ENCODE measurements at places on chromosomes 6 and 20. TPM values are rescaled to one million over a fixed set of nuclear protein-coding genes. Genes with fewer than 3 reads are reported as not detected.

Gene TBXT
- total RNA-seq: not detected

Gene CLDN20
- total RNA-seq: not detected

Gene RTF2
- 29.1 TPM for total RNA-seq

Gene OR12D1
- total RNA-seq: not detected

Gene DYNLT1
- 39.2 TPM for total RNA-seq

Gene RNF39
- total RNA-seq: not detected

Gene HLA-G
- not detected for total RNA-seq

Gene SLC17A9
- total RNA-seq: 4.9 TPM

Gene NQO2
- total RNA-seq: 17.1 TPM

Gene FAM217A
- not detected for total RNA-seq

DNA sequence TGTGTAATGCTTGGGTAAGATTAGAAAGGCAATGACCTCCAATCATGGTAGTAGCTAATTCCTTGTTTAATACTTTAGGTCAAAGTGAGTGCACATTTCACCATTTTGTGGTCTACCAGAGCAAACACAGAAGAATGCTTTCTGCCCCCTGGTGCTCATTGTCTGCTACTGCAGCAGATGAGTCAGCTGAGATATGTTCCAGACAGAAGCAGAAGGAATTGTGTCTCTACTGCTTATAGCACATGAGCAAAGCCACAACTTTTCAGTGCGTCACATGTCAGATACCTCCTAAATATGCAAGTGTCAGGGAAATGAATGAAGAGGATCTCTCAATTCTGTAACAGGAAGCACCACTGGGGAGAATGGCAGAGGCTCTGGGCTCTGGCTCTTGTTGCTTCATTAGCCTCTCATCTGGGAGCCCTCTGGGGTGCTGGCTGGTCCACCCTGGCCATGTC lies 308.9 kb downstream of the ALDH8A1 start:
- no peak overlapping the region for H3K4me3 ChIP-seq
- H3K4me1 ChIP-seq: peaks cover 14% of the 10 kb centered on the region
- H3K36me3 ChIP-seq: no peaks in the 10 kb centered on the region

- H3K36me3 ChIP-seq: no peaks in the 10 kb centered on the region
- no peak for DNase-seq
- no peak overlapping the region for H3K4me3 ChIP-seq
- H3K4me1 ChIP-seq: peaks cover 70% of the 10 kb centered on the region
- H3K27ac ChIP-seq: peak overlapping the region; percentile 91
These were observed 211.7 kb downstream of the ANKRD60 start for GRCh38 chr20:58016779-58017178.

GRCh38 chr6:162056745-162057144 lies 670.8 kb downstream of the PRKN start:
- H3K4me3 ChIP-seq: no peak overlapping the region
- no peaks in the 10 kb centered on the region for H3K36me3 ChIP-seq
- H3K4me1 ChIP-seq: peaks cover 37% of the 10 kb centered on the region
- no peaks in the 10 kb centered on the region for H3K27me3 ChIP-seq
- no peak overlapping the region for H3K27ac ChIP-seq
- DNase-seq: no peak

DNA sequence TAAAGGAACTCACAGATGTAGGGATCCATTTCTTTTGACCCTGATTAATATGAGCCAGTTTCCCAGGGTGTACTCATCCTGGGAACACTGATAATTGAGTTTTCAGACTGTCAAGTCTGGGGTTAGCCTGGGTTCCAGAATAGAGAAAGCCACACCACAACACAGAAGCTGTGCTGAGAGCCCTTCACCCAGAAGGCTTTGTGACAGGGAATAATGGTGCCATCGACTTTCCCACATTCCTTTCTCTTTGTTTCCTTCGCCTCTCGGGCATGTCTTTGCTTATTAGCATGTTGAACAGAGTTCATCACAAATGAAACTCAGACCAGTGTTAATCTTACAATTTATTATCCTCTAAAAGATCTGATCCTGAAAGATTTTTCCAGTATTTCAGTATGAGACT lies 95.0 kb downstream of the TCP11 start:
- no peaks in the 10 kb centered on the region for H3K36me3 ChIP-seq
- no peak overlapping the region for H3K4me3 ChIP-seq
- peaks cover 57% of the 10 kb centered on the region for H3K4me1 ChIP-seq
- peak overlapping the region; percentile 86 for H3K27ac ChIP-seq
- DNase-seq: no peak

GRCh38 chr6:100235631-100236030 lies 229.1 kb downstream of the SIM1 start:
- no peak overlapping the region for H3K27ac ChIP-seq
- no peaks in the 10 kb centered on the region for H3K4me1 ChIP-seq
- H3K4me3 ChIP-seq: no peak overlapping the region
- no peaks in the 10 kb centered on the region for H3K27me3 ChIP-seq
- no peaks in the 10 kb centered on the region for H3K36me3 ChIP-seq

GRCh38 chr6:142735204-142735603 lies 209.8 kb downstream of the HIVEP2 start:
- no peaks in the 10 kb centered on the region for H3K27me3 ChIP-seq
- no peak overlapping the region for H3K4me3 ChIP-seq

GRCh38 chr6:15453622-15454021 lies 207.8 kb downstream of the JARID2 start:
- H3K4me1 ChIP-seq: no peaks in the 10 kb centered on the region
- H3K27me3 ChIP-seq: no peaks in the 10 kb centered on the region
- DNase-seq: no peak
- no peak overlapping the region for H3K4me3 ChIP-seq
- no peaks in the 10 kb centered on the region for H3K36me3 ChIP-seq
- H3K27ac ChIP-seq: no peak overlapping the region

- DNase-seq: no peak
- H3K4me1 ChIP-seq: no peaks in the 10 kb centered on the region
- no peak overlapping the region for H3K27ac ChIP-seq
- no peaks in the 10 kb centered on the region for H3K27me3 ChIP-seq
- no peak overlapping the region for H3K4me3 ChIP-seq
These were observed 30.9 kb upstream of the EDN3 start for GRCh38 chr20:59269411-59270025.

- H3K4me3 ChIP-seq: no peak overlapping the region
- H3K4me1 ChIP-seq: no peaks in the 10 kb centered on the region
- H3K27me3 ChIP-seq: no peaks in the 10 kb centered on the region
- DNase-seq: no peak
These were observed 153.0 kb downstream of the LRRC1 start for GRCh38 chr6:53947780-53948179.

DNA sequence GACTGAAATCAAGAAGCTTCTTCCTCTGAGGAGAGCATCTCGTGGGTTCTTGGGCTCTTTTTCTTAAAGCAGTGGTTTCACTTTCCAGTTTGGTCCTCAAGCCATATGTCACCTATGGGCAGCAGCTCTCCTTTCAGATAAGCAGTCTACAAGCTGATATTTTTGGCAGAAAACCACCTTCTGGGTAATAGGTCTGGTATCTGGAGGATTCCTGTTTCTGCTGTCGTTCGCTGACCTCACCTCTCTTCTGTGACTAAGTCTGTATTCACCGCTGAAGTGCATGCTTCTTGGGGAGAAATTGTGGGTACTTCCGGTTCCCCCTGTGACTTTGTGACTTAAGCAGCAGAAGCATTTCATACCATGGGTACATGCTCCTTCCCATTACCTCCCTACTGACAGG lies 193.6 kb downstream of the EDN1 start:
- no peaks in the 10 kb centered on the region for H3K27me3 ChIP-seq
- H3K4me1 ChIP-seq: peaks cover 7% of the 10 kb centered on the region
- no peak overlapping the region for H3K27ac ChIP-seq
- H3K4me3 ChIP-seq: no peak overlapping the region

GRCh38 chr6:81792826-81793225 lies 40.3 kb upstream of the TENT5A start:
- H3K36me3 ChIP-seq: no peaks in the 10 kb centered on the region
- H3K27me3 ChIP-seq: no peaks in the 10 kb centered on the region
- no peak for DNase-seq

GRCh38 chr6:95354551-95354950 lies 222.8 kb upstream of the MANEA start:
- H3K4me3 ChIP-seq: no peak overlapping the region
- no peaks in the 10 kb centered on the region for H3K27me3 ChIP-seq
- no peaks in the 10 kb centered on the region for H3K4me1 ChIP-seq
- H3K27ac ChIP-seq: no peak overlapping the region
- H3K36me3 ChIP-seq: no peaks in the 10 kb centered on the region
- DNase-seq: no peak

DNA sequence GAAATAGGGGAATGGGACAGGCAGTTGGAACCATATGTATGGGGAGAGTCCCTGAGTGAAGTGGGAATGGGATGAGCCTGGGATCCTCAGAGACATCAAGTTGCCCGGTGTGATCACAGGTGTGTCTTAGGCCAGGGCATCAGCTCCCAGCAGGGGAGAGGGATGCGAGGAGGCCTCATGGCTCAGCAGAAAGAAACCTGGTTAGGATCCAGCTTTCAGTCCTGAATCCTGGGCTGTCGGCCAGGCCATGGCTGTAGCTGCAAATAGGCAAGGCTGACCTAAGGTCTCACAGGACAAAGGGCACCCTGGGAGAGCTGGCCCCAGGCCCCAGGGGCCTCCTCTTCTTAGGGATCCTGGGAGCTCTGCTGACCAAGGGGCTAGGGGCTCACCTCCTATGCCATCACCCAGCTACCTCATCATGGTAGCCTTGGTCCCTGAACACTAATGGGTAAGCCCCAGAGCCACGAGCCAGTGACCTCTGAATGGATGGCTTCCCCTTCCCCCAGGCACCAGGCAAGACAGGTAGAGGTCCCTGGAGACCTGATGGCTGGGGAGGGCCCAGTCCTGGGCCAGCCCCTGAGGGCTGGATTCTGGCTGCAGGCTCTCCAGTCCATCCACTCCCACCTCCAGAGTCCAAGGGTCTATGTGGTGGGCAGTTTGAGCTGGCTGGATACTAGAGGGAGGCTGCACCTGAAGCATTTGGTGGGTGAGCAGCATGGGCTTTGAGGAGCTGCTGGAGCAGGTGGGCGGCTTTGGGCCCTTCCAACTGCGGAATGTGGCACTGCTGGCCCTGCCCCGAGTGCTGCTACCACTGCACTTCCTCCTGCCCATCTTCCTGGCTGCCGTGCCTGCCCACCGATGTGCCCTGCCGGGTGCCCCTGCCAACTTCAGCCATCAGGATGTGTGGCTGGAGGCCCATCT lies at the start of gene SLC22A7:
TSS of gene SLC22A7 (plus strand) at position 617 of the 921 bp plus-strand sequence. CDS start at position 716, 99 bp downstream.
- no peaks in the 10 kb centered on the region for H3K36me3 ChIP-seq
- no peaks in the 10 kb centered on the region for H3K27me3 ChIP-seq
- no peak within 1 kb of the TSS for H3K27ac ChIP-seq
- H3K4me3 ChIP-seq: no peak within 1 kb of the TSS
- H3K4me1 ChIP-seq: peaks cover 4% of the 10 kb centered on the region

DNA sequence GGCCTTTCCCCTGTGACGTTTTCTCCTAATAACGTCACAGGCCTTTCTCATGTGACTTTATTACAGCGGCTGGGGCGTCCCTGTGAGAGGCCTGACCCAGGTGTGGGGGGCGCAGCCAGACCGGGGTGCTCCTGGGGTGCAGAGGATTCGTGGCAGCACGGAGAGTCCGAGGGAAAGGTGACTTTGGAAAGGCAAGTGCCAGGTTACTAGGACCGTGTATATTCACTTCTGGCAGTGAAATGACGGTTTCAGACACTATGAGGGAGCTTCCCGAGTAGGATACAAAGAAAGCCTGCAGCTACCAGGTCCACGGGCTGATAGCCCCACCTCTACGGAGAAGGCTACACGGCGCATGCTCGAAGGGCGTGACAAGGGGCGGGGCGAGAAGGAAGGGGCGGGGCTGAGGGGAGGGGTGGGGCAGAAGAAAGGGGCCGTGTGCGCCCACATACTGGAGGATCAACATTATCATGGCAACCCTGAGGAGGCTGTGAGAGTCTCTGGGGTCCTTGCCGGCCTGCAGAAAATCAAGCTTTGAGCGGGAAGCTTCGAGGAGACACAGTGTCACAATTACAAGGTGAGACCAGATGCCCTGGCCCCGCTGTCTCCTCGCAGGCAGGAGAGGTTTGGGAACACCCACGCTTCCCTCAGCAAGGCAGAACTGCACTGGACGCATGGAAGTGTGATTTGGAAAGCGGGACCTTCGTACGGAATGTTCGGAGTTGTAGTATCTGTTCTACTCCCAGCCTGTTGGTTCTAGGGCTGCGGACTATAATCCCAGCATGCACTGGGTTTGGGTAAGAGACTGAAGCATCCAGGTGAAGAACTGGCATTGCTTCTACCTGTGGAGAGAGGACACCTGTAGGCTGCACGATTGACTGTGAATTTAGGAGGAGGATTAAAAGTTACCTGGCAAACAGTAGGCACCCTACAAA lies 54.4 kb upstream of the ZNF337 start:
- H3K4me3 ChIP-seq: peak overlapping the region; percentile 17
- no peaks in the 10 kb centered on the region for H3K27me3 ChIP-seq
- DNase-seq: peak; percentile 68
- peak overlapping the region; percentile 22 for H3K27ac ChIP-seq
- no peaks in the 10 kb centered on the region for H3K36me3 ChIP-seq

DNA sequence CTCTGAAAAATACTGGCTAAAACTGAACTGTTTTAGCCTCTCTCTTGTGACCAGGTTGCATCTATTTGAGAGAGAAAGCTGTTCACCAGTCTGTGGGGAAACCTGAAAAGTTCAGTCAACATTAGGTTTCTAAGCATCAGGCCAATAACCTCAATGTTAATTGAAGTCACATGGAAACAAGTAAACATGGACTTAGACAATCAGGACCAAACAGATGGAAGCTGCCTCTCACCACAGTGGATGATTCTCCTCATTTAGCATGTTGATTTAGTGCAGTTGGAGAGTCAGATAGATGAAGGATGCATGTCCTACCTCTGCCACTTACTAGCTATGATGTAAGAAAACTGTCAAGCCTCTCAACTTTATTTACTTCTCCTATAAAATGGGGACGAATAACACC lies 18.2 kb downstream of the SCGN start:
- no peaks in the 10 kb centered on the region for H3K27me3 ChIP-seq
- H3K27ac ChIP-seq: peak overlapping the region; percentile 19
- no peak overlapping the region for H3K4me3 ChIP-seq

GRCh38 chr6:111734068-111735061 lies 128.7 kb upstream of the TRAF3IP2 start:
- no peak for DNase-seq
- no peak overlapping the region for H3K27ac ChIP-seq
- no peaks in the 10 kb centered on the region for H3K27me3 ChIP-seq
- no peak overlapping the region for H3K4me3 ChIP-seq
- H3K36me3 ChIP-seq: no peaks in the 10 kb centered on the region

DNA sequence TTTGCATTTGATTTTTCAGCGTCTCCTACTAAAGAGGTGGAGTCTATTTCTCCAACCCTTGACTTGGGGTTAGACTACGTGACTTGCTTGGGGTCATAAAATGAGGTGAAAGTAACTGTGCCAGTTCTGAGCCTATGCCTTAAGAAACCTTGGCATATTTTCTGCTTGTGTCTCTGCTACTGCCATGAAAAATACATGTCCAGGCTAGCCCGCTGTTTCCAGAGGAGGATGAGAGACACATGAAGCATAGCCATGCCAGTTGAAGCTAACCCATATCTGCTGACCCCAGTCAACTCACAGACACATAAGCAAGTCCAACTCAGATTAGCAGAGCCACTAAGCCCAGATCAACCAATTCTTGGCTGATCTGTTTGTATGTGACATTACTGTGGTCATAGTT lies 38.7 kb downstream of the SCP2D1 start:
- DNase-seq: no peak
- no peak overlapping the region for H3K4me3 ChIP-seq
- no peaks in the 10 kb centered on the region for H3K36me3 ChIP-seq
- no peaks in the 10 kb centered on the region for H3K4me1 ChIP-seq
- no peaks in the 10 kb centered on the region for H3K27me3 ChIP-seq
